ENCODE measurements at places on chromosomes 6 and 20.
A peak's percentile ranks its signal among the peaks of the same experiment; 100 is the strongest.

GRCh38 chr20:50953821-50954220 is 4.5 kb downstream of the DPM1 start:
- no peak for DNase-seq

- DNase-seq: no peak
These were observed 120.2 kb downstream of the GMPR start for GRCh38 chr6:16358531-16359138.

- no peak for DNase-seq
These were observed 26.3 kb downstream of the RALGAPB start for GRCh38 chr20:38498909-38499308.

DNA sequence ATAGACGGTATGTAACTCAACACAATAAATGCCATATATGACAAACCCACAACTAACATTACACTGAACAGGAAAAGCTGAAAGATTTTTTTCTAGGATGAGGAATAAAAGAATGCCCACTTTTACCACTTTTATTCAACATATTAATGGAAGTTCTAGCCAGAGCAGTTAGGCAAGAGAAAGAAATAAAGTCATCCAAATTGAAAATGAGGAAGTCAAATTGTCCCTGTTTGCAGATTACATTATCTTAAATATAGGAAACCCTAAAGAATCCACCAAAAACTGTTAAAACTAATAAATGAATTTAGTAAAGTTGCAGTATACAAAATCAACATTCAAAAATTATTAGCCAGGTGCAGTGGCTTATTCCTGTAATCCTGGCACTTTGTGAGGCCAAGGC is 24.6 kb upstream of the ADGB start:
- no peak for DNase-seq

DNA sequence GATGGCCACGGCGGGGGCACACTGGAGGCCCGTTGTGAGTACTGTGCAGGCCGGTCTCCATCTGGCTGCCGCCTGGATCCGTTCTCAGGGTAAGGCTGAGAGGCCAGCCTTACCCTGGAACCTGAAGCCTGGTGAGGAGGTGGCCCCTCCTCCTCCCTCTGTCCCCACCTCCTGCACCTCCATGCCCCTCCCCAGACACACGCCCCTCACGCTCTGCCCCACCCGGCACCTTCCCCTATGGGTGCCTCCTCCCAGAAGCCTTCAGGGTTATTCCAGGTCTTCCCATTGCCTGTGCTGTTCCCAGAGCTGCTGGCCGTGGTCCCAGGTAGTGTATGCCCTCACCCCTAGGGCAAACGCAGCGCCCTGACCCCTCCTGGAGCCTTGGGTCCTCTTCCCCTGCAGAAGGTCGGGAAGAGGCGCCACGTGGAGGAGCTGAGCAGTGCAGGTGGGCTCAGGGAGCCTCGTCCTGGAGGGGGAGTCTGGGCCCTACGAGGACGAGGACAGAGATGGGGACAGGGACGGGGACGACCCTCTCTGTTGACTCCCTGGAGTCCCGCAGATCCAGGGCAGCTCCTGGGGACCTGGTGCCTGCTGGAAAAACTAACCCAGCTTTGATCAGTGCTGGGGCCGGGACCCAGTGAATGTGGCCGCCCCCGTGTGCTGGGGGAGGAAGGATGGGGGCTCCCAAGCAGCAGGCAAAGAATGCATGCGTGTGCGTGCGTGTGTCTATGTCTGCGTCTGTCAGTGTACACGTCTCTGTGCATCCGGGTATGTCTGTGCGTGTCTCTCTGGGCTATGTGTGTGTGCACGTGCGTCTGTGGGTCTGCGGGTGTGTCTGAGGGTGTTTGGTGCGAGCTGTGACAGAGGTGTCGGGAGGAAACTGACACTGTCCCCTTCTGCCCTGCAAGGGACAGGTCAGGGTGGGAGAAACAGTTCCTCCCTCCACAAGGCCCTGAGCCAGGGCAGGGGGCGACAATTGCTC is 8.2 kb upstream of the HRH3 start:
- DNase-seq: no peak

DNA sequence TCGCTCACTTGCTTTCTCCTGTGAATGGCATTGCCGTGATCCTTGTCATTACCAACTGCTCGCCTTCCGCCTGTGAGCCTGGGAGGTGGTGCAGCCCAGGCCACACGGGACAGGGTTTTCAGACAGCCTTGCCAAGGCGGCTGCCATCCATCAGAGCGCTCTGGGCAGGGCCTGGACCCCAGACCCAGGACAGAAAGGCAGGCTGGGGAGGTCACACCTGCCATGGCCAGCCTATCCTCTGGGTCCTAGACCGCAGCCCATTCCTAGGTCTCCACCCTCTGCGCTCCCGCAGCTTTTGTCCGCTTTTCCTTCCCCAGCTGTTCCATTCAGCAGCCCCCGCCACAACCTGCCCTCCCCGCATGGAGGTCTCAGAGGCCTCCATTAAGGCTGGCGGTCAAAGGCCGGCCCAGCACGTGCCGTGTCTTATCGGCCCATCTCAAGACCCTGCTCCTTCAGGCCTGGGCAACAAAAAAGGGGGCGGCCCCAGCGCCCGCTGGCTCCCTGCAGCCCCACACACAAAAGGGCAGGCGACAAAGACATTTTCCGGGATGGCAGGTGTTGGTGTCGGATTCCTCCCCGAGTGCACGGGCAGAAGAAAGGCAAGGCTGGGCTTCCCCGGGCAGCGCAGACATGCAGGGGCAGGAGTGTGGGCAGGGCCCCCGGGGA is 28.1 kb downstream of the INSM1 start:
- no peak for DNase-seq

- DNase-seq: no peak
These were observed 80.0 kb downstream of the ATRN start for GRCh38 chr20:3550837-3551236.

- no peak for DNase-seq
These were observed 39.1 kb downstream of the PGM3 start for GRCh38 chr6:83153883-83154521.

DNA sequence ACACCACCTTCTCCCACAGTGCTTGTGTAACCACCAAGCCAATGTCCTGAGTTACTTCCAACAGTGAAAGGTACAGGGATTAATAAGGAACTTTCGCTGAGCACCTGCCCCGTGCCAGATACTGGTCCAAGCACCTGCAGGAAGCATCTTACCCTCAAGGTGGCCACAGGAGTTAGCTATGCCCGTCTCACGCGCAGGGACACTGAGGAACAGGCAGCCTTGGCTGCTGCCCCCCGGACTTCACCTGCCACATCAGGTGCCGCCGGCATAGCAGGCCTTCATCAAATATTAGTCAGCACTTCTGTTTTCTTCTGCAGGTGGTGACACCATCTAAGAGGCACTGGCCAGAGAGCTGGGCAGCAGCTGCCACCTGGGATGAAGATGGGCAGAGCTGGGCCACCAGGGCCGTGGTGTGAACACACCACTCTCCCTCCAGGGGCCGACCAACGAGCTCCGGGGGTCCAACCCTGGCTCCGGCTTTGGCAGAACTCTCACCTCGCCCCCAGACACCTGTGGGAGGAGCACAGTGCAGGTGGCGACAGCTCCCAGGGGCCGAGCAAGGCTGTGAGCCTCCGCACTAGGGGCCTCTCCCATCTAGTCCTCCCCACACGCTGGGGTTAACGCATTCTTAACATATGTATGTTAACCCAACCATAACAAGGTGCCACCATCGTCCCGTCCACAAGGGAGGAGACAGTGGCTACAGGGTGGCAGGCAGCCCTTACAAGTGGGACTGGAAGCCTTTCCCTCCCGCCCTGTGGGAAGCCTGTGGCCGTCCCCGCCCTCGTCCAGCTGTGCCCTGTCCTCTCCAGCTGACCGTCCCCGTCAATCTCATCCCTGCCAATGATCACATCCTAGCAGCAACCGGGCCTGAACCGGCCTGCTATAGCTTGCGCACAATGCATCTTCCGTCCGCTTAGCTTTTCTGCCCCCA is 2.9 kb upstream of the PPDPF start:
- no peak for DNase-seq

DNA sequence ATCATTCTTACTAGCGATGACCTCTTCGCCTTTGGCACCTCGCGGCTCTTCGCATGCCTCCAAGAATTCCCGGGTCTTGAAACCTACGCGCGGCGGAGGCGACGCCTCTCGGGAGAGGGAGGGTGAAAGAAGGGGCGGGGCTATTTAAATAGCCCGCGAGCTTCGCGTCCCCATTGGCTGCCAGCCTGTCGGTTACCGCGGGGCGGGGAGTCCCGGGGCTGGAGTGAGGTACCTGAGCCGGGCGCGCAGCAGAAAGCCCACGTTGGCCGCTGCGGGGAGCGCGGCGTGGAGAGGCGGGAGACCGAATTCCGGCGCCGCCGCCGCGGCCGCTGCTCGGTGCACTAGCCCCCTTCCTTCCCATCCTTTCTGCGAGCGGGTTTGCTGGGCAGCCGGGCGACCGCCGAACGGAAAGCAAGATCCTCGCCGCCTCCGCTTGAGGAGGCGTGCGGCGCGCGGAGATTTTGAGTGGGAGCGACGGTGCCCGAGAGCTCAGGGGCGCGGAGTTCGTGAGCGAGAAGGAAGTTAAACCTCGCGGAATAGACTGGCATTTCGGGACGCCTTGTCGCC is at the start of gene BMP6:
BMP6 (plus strand) TSS at position 251 of the 567 bp plus-strand sequence. CDS start 857 bp downstream, outside the sequence.
- DNase-seq: peak; percentile 48

DNA sequence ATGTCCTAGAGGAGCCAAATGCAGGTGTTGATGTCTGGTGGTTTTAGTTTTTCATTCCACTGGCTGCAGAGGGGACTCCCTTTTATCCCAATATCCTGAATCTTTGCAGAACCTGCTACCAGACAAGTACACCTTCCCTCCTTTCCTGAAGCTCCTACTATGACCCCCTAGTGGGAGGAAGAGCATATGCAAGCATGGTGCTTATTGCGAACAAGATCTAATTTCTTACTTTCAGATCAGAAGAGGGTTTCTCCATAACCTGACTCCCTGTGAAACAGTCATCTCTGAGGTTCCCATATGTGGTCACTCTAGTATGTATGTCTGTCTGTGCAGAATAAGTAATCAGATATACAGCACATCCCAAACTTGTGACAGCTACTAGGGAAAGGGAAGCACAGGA is 277.2 kb downstream of the ARHGAP18 start:
- DNase-seq: no peak

GRCh38 chr6:125748406-125749172 is 843 bp upstream of the HEY2 start:
- DNase-seq: no peak

- no peak for DNase-seq
These were observed 87.4 kb downstream of the CD24 start for GRCh38 chr6:106886922-106887797.

GRCh38 chr6:129276986-129277385 is 394.0 kb downstream of the LAMA2 start:
- DNase-seq: no peak

GRCh38 chr6:158758941-158759479 is 60.2 kb downstream of the EZR start:
- DNase-seq: no peak

DNA sequence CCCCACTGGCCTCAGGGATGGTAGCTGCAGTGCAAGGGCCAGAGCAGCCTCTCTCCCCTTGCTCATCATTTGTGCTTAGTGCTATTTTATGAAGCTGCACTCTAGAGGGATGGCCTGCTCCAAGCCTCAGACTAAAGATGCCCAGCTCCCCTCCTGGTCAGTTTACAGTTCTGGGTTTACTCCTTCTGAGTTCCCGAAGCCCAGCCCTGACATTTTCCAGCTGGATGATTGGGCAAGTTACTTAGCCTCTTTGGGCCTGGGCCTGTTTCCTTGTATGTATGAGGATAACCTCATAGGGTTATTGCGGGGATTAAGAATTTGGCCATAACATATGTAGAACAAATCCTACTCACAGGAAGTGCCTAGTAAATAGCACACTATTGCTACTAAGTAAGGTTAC is 31.8 kb upstream of the EMILIN3 start:
- DNase-seq: no peak

- no peak for DNase-seq
These were observed 100.7 kb downstream of the ANKRD60 start for GRCh38 chr20:58127701-58128111.

DNA sequence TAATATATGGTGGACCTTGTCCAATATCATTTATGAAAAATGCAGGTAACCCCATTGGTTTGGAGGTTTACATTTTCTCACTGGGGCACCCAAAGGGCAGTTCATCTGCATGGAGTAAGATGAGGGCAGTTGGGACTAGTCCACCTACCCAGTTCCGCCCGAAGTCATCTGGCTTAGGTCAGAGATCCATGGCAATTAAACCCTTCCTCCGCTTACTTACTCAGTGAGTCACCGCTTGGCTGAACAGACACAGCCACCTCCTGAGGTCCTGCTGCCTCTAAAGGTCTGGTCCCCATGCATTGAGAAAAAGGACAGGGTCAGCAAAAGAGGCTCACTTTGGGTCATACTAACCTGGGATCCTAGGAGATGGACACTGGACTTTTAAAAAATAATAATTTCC is 102.9 kb upstream of the PRL start:
- no peak for DNase-seq

- DNase-seq: no peak
These were observed 186.9 kb upstream of the CDYL start for GRCh38 chr6:4589295-4589694.

GRCh38 chr6:63663147-63663955 is 27.7 kb downstream of the PHF3 start:
- no peak for DNase-seq

- no peak for DNase-seq
These were observed 4.8 kb upstream of the SMIM28 start for GRCh38 chr6:138372711-138373463.

DNA sequence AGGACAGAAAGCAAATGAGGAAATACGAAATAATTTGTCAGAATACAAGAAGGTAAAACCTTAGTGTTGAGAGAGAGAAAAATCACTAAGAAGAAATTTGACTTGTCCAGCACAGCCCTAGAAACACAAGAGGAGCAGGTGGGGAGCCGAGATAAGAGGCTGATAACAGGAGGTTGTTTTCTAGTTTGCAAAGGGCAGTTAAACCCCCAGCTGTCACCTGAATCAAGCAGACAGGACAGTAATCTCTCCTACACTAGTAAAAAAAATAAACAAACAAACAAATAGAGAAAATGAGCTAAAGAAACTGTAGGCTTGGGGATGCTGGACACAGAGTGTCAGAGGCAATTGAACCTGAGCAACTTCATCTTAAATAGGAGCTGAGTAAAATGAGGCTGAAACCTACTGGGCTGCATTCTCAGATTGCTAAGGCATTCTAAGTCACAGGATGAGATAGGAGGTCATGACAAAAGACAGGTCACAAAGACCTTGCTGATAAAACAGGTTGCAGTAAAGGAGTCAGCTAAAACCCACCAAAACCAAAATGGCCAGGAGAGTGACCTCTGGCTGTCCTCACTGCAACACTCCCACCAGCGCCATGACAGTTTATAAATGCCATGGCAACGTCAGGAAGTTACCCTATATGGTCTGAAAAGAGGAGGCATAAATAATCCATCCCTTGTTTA is 40.4 kb downstream of the FAM184A start:
- DNase-seq: no peak

- DNase-seq: no peak
These were observed 224.9 kb downstream of the ANKRD60 start for GRCh38 chr20:58003525-58003924.

- DNase-seq: no peak
These were observed 114.1 kb downstream of the ERMARD start for GRCh38 chr6:169865346-169866139.

Data from C1 segment of cervical spinal cord (tissue), 14 donors.